DMS153 (cell line): ENCODE measurements at places on chromosomes 2 and 18.
A peak's percentile ranks its signal among the peaks of the same experiment; 100 is the strongest.

GRCh38 chr2:96103761-96104486 lies 12.4 kb downstream of the ADRA2B start:
- no peak for DNase-seq

- peak; percentile 81 for DNase-seq
Measured at GRCh38 chr18:59079264-59079663, 60.4 kb upstream of the SEC11C start.

- DNase-seq = no peak
Measured at GRCh38 chr2:85709401-85709811, 15.2 kb downstream of the GNLY start.

DNA sequence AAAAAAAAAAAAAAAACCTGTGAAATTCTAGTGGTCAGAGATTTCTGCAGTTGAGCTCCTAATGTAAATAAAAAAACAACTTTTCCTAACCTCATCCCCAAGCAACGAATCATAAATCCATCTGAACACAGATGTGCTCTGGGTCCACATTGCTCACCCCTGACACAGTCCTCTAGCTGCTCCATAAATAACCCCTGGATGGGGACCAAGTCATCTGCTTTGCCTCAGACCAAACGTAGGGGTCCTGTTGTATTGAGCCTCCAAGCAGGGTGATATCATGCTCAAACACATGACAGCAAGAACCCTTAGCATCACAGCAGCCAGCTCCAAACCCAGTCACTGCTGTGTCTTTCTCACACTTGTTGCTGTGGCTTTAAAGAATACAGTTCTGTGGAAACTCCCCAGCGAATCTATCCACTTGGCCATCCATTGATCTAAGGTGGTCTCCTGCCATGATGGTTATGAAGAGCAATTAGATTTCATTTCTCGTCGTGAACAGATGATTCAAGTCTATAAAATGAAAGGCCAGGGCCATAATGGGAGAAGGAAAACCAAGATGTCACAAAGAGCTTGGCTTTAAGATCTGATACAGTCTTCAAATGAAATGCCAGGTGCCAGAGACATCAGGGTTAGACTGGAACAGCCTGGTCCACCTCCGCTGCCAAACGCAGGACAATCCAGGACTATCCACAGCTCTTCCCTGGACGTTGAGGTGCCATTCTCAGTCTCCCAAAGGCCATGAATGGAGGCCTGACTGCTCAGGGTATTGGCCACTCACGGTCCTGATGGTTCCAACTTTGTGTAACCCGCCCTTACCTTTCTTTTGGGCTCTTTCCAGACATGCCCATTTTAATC lies 39.0 kb downstream of the TBC1D8 start:
- DNase-seq = no peak

- no peak for DNase-seq
Measured at GRCh38 chr2:621303-622099, 55.7 kb downstream of the TMEM18 start.

GRCh38 chr2:5666798-5667197 lies 25.4 kb upstream of the SOX11 start:
- DNase-seq = no peak

- no peak for DNase-seq
Measured at GRCh38 chr18:9066817-9067306, 35.6 kb upstream of the NDUFV2 start.

DNA sequence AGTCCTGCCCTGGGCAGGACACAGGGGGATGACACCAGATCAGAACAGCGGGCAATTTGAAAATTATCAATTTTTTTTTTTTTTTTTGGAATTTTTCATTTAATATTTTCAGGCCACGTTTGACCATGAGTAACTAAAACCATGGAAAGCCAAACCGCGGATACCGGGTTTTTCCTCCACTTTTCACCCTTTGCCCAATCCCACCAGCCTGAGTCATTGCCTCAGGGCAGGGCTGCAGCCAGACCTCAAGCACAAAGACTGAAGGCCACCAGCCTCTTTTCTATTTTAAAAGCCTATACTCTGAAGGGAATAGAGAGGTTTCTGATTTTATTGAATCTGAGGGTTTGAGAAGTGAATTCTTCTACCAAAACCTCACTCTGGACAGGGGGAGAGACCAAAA lies 381.1 kb downstream of the IRS1 start:
- no peak for DNase-seq

DNA sequence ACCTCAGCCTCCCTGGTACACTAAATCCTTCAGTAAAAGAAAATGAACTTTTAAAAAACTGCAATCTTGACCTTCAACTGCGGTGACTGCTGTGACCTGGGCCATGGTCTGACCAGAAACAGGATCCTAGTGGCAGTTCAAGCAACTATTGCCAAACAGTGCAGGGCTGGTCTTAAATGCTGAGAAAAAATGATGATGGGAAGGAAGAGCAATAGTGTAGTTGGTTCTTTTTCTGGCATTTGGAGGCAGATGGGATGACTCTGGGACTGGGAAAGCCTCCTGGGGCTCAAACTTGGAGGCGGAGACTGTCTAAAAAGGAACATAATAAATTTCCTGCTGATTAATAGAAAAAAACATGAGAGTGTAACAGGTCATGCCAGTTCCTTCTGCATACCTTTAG lies 45.4 kb downstream of the CHN1 start:
- DNase-seq = no peak

DNA sequence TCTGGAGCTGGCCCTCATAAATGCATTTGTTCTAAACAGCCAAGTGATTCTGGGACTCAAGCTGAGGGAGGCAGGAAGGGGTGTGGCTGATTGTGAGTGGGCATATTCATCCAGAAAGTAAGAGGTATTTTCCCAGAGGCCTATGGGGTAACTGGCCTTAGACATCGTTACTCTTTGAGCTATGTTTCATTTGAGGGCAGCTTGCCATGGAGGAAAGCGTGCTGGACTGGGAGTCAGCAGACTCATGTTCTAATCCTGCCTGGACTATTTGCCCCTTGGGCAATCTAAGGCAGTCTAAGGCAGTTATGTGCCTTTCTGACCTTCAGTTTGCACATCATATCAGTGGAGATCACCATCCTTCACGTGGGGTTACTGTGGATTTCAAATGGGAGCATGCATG lies 93.5 kb upstream of the SLC14A2 start:
- no peak for DNase-seq

GRCh38 chr2:108614659-108615058 lies 80.4 kb downstream of the LIMS1 start:
- no peak for DNase-seq

GRCh38 chr2:146652311-146652710 lies 1192.5 kb upstream of the ACVR2A start:
- no peak for DNase-seq

- DNase-seq = no peak
Measured at GRCh38 chr18:13641551-13642439, 84.6 kb downstream of the FAM210A start.

- no peak for DNase-seq
Measured at GRCh38 chr2:108593547-108594098, 59.4 kb downstream of the LIMS1 start.

DNA sequence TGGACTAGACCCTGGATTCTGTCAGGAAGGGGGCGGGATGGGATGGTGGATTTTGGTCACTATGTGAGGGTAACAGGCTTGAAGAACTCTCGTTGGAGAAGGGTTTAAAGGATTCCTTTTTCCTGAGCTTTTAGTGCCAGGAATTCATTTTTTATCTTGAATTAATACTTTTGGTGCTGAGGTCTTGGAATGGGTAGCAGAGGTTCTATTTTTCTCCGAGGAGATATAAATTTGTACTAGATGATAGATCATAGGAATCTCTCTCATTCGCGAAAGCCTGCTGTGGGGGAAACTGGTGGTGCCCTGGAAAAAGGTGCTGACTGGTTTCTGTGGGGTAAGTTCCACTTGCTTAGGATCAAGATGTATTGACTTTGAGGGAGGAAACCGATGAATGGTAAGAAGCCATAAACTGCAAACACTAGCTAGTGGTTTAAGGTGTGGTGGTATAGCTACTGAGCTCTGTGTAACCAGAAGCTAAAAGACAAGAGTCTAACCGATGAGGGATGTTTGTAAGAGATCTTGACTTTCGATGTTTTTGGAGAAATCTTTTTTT lies 706 bp downstream of the AGPS start:
- no peak for DNase-seq

GRCh38 chr2:36374585-36374984 lies 19.0 kb downstream of the CRIM1 start:
- DNase-seq = no peak

GRCh38 chr2:139160836-139161235 lies 380.6 kb upstream of the NXPH2 start:
- DNase-seq = no peak

DNA sequence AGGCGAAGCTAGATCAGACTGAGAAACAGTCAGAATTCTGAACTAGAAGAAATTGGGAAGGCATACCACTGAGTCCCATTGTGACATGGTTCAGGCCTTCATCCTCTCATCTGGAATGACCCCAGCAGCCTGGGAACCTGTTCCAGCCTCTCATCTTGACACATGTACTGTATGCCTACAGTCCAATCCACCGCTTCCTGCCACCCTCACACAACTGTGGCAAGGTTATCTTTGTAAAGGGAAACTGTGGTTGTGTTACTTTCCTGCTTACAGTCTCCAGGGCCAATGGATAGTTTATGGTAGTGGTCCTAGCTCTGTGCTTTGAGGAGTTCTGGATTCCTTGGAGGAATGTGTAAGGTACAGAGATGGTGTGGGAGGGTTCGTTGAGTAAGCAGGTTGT lies 296.9 kb upstream of the TRIB2 start:
- no peak for DNase-seq

DNA sequence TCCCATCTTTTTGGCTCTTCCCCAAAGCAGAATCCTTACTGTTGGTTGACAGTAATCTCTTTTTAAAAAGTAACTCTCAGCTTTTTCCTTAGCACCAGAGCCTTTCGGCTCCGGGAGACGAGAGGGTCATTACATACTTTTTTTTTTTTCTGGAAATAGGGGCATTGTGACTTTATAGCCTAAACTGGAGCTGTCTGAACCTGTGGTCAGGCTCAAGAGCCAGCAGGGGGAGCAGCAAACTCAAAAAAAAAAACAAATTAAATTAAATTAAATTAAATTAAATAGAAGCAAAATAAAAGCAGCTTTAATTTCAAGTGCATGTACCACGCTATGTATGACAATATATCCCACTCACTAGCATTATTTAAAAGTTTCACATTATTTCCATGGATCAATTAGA lies 156.6 kb downstream of the DTNA start:
- DNase-seq = no peak

DNA sequence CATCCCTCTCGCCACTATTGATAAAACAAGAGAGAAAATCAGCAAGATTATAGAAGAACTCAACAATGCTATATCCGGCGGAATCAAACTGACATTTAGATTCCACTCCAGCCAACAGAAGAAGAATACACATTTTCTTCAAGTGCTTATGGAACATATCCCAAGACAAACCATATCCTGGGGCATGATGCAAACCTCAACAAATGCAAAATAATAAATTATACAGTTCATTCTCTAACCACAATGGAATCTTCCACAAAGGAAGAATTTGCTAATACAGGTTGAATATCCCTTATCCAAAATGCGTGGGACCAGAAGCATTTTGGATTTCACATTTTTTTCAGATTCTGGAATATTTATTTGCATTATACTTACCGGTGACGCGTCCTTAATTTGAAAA lies 51.4 kb upstream of the YPEL5 start:
- DNase-seq = no peak

- no peak for DNase-seq
Measured at GRCh38 chr18:6744816-6745455, 15.4 kb downstream of the ARHGAP28 start.

DNA sequence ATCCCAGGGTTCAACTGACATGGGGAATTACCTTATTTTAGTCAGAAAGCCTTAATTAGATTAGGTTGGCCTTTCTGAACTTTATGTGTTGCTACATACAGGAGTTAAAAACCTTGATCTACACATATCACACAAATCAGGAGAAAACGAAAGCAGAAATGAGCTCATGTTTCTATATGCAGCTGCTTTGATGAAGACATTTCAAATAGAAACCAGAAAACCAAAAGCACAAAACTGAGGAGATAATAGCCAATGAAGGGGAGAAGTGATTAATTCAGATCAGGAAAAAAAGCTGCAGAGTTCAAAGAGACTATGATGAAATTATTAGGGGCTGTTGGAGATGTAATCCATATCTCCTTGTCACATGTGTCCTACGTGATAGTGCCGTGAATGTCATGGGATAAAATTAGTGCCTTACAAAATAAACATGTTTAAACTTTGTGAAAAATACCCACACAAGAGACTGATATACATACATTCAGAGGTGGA lies 255.0 kb downstream of the CAMKMT start:
- no peak for DNase-seq

DNA sequence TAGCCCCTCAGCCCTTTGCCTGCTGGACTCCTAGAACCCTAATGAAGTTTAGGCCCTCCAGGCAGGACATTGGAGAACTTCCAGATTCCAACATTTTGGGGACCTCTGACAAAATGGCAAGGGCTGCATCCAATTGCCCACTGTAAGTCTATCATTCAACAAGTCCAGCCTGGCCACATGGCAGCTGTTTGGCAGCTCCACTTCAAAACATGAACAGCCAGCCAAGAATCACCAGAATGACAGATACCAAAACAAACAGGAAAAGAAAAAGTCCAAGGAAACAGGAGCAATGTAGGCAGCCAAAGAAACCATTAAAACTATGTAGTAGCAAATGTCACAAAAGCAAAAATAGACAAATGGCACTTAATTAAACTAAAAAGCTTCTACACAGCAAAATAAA lies 25.5 kb downstream of the SLC4A5 start:
- DNase-seq = no peak

DNA sequence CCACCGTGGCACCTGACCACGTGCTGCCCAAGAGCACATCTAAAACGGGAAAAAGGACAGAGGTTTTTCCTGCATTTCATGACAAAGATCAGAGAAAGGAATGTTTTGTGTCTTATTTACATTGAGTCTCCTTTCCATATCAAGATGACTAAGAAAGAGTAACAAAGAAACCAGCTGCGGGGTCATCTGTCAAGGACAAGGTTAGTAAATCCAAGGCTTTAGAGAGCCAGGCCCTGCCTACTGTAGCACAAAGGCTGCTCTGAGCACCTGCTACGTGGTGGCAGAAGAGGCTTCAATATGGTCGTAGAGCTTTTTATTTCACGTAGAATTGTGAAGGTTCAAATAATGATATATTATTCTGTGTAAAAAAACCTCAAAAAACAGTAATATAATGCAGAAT lies 51.0 kb downstream of the PRELID3A start:
- DNase-seq = no peak

DNA sequence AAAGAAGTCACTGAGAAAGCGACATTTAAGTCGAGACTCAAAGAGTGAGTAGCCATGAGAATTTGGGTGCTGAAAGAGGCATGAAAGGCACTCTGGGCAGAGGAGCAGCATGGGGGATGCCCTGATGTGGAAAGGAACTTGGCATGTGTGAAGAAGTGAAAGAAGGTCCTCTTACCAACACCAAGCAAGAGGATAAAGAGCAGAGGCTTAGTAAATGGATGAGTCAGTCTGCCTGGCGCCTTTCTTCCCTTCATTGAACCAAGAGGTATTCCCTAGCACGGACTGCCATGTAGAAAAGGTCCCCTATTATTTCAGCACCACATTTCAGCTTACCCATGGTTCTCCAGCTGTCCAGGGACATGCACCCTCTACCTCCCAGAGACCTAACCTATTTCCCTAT lies 221.1 kb upstream of the NRP2 start:
- no peak for DNase-seq
